ENCODE measurements at places on chromosomes 3 and 15.

- no peak for DNase-seq
Measured at GRCh38 chr15:93861956-93862741, 369.2 kb upstream of the MCTP2 start.

GRCh38 chr3:83189634-83190033 is 1428.2 kb upstream of the GBE1 start:
- DNase-seq: no peak

- no peak for DNase-seq
Measured at GRCh38 chr3:175316799-175317198, 457.7 kb downstream of the NAALADL2 start.

DNA sequence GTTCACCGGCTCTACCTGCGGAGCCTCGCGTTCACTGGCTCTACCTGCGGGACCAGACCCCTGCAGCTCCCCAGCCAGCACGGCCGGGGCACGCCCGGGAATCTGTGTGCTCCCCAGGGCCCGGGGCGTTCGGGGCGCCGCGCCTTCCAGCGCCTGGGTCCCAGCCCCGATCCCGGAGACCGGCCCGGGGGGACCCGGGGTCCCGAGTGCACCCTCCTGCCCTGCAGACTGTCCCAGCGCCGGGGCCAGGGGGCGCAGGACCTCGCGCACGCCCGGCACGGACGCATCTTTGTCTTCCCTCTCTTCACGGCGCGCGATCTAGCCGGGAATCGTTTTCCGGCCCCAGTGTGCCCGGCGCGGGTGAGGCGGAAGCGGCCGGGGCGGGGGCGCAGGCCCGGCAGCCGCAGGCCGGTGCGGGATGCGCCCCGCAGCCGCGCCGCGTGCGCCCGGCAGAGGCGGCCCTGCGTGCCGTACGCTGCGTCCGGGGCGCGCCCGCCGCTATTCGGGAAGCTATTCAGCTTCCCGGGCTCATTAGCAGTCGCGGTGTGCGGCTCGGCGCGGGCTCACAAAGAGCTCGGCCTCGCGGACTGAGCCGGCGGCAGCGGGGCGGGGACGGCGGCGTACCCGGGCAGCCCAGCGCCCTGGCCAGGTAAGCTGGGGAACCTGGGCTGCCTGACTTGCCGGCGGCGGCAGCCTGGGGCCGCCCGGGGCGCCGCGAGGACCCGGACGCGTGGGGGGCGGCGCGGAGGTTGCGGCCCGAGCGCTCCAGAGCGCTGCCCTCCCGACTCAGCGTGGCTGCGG is at the start of gene APBA2:
Gene APBA2 (plus strand): TSS at position 345 of the 801 bp plus-strand sequence. CDS start 167,911 bp downstream, outside the sequence.
- peak; percentile 32 for DNase-seq

DNA sequence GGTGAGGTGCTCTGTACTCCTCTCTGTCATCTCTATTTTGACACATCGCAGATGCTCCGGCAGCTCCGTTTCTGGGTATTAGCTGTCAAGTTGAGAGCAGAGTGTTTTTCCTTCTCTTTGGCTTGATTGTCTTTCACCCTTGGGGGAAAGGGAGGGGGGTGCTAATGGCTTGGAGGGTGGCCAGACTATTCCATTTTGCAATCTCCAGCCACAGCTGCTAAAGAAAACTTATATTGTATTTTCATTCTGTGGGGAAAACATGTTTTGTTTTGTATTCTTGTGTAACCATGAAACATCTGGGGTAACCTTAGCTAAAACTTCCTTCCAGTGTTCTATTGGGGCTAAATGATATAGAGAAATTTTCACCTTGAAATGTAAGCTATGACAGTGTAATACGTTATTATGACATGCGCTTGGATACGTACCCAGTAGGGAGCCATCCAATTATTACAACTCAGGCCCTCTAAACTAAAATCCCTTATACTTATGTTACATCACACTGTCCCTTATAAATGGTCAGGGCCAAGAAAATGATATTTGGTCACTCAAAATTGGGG is 14.0 kb upstream of the LARP6 start:
- no peak for DNase-seq

DNA sequence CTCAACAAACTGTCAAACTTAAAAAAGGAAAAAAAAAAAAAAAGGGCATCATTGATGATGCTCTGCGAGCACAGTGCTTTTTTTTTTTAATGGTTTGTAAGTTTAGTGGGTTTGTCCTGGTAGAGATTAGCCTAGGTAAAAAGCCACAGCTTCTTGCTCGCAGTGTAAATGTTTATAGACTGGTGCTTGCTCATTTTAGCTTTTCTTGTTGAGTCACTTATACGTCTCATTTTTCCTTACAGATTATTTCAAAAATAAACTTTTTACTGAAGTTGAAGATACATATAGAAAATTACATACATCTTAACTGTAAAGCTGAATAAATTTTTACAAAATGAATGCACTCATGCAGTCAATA is 16.5 kb upstream of the TRA2B start:
- no peak for DNase-seq

- DNase-seq: no peak
Measured at GRCh38 chr15:64844576-64845145, 2.9 kb downstream of the PLEKHO2 start.

GRCh38 chr3:131053043-131053859 is 26.6 kb downstream of the NEK11 start:
- DNase-seq: no peak

GRCh38 chr3:27325419-27325818 is 43.8 kb downstream of the NEK10 start:
- no peak for DNase-seq

GRCh38 chr15:45387380-45388007 is 9.2 kb upstream of the GATM start:
- DNase-seq: no peak

GRCh38 chr3:20648921-20649381 is 462.9 kb upstream of the SGO1 start:
- DNase-seq: no peak

DNA sequence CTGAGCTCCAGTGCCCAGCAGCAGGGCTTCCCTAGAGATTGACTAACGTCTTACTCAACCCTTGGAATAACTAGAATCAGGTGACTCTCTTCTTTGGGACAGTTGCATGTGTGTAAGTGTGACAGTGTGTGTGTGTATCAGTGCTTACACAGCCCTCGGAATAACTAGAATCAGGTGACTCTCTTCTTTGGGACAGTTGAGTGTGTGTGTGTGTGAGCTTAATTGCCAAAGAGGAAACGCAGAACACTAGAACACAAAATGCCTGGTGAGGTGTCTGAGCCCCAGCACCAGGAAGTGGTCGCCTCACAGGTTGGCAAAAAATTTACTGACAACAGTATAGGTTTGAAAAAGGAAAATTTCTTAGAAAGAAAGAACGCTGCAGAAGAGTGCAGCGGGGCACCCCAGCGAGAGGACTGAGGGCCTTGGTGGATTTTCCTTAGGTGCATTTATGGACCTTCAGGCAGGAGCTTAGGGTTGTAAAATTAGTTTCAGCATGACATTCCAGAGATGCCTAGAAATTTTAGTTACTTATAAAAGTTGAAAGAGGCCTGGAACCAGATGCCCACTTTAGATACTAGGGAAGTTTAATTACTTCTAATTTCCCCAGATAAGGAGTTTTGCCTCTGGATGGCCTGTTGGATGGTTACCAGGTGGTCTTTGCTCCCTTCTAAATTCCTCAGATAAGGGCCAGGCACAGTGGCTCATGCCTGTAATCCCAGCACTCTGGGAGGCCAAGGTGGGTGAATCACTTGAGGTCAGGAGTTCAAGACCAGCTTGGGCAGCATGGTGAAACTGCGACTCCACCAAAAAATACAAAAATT is 3.7 kb upstream of the WDR82 start:
- DNase-seq: no peak

DNA sequence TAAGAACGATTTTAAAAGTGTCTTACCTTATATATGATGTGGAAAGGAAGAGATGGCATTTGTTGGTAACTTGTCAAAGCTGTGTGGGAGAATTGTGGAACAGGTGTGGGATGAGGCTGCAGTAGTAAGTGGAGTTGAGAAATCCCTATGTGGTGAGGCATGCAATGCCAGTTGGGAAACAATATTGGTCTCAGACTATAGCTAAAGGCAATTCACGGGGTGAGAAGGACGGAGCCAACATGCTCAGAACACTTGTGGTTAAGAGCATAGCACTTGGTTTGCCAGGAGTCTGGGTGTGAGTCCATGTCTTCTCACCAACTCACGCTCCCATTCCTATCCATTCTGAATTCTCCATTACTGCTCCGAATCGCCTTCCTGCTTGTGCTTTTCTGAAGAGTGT is 615.6 kb upstream of the ADAMTS9 start:
- no peak for DNase-seq

DNA sequence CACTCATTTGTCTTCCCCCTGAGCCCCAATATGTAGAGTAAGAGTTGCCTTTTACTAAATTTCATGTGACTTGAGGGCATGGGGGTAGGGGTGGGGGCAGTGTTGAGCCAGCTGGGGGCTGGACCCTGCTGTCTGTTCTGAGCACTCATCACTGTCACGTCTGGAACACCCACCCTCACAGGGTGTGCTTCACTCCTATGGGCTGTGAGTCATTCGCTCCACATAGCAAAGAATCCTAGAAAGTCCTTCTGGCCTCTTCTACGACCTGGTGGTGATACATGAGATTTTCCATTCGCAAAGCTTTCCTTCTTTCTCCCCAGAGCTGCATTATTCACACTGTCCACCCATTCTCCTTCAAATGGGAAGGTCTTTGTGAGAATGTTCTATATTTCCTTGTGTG is 43.6 kb upstream of the MGLL start:
- DNase-seq: no peak

DNA sequence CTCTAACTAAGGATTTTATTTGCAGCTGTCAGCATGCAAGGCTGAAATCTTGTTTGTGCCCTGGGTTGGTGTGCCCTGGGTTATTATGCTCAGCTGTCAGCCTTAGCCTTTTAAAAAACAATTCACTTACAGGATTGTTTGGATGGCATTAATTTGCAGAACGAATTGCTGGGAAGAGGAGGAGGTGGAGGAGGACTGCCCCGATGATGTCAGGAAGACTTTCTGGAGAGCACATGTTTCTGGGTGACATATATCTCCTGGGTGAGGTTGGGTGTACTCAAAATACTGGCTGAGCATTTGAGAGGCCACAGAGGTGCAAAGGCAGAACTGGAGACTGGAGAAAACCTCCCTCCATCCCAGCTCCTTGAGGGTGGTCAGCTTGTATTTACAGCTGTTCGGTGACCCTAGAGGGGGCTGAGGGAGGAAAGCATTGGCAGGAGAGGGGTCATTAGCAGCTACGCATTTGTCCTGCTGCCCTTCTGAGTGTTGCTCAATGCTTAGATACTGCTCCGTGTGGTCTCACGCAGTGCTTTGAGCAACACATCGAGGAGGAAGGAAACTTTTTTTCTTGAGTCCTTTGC is 59.8 kb upstream of the PSMD6 start:
- DNase-seq: no peak

- DNase-seq: no peak
Measured at GRCh38 chr15:59491062-59491461, 53.1 kb downstream of the FAM81A start.

GRCh38 chr3:135731546-135731945 is 234.0 kb upstream of the PPP2R3A start:
- no peak for DNase-seq

- no peak for DNase-seq
Measured at GRCh38 chr3:43001094-43001553, 22.0 kb downstream of the GASK1A start.

GRCh38 chr3:72651498-72651897 is 196.7 kb downstream of the SHQ1 start:
- no peak for DNase-seq

DNA sequence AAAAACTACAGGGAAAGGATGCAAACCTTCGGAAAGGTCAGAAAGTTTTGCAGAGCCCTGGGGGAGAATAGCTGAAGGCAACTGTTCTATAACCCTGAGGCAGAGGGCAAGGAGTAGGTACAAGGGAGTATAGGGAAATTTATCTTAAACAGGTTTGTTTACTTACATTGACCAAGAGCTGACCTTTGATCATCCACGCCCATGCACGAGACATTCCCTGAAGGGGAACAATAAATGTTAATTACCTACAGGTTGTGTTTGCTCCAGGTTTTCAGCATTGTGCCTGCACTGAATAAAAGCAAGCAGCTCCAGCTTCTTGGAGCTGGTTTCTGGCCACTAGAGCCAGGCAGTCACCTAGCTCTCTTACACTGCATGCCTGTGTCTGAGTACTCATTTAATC is 524.5 kb upstream of the TGFBR2 start:
- no peak for DNase-seq

- DNase-seq: no peak
Measured at GRCh38 chr3:94529816-94530215, 467.0 kb downstream of the NSUN3 start.

- DNase-seq: no peak
Measured at GRCh38 chr15:83115831-83116565, 8.6 kb downstream of the TM6SF1 start.

DNA sequence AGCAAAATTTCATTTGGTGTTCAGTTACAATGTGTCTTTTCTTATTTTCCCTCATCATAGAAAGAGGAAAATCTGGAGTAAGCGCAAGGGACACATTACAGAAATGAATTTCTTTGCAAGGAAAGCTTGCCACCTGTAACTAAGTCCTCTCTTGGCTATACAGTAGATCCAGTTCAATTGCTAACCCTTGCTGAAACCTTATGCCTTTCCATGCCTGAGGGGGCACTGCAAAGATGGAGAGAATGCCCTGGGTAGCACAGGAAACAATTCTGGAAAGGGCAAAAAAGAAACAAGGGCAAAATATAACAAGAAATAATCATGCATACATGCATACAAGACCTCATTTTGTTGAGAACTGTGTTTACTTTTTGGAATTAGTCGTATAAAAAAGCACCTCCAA is 4.3 kb downstream of the CADM2 start:
- no peak for DNase-seq

GRCh38 chr3:59268170-59268569 is 218.3 kb upstream of the CFAP20DC start:
- no peak for DNase-seq

GRCh38 chr3:97934980-97935695 is 37.1 kb downstream of the RIOX2 start:
- DNase-seq: no peak

- DNase-seq: no peak
Measured at GRCh38 chr15:93196135-93196670, 107.2 kb upstream of the RGMA start.

- DNase-seq: no peak
Measured at GRCh38 chr3:115520651-115521245, 102.6 kb upstream of the GAP43 start.

- peak; percentile 21 for DNase-seq
Measured at GRCh38 chr15:31511707-31512310, 185.2 kb downstream of the KLF13 start.

- no peak for DNase-seq
Measured at GRCh38 chr15:61051569-61052031, 177.5 kb downstream of the RORA start.

GRCh38 chr3:73605412-73605811 is 19.3 kb downstream of the PDZRN3 start:
- DNase-seq: no peak

DNA sequence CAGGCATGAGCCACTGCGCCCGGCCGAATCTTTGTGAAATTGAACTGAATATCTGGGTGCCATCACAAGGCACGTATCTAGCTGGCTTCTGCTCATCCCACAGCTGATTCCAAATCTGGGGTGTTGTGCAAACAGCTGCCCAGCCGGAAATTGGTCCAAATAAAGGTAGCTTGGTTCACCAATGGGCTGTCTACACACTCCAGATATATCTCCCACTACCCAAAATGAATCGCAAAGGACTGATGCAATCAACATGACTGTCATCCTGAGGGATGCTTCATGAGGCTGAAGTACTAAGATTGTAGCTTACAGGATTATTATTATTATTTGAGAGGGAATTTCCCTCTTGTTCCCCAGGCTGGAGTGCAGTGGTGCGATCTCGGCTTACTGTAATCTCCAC is 28.1 kb downstream of the LARP6 start:
- DNase-seq: no peak

- DNase-seq: no peak
Measured at GRCh38 chr3:33088691-33089090, 8.3 kb downstream of the GLB1 start.
